ENCODE measurements at places on chromosomes 4 and X.
A peak's percentile ranks its signal among the peaks of the same experiment; 100 is the strongest.

GRCh38 chrX:12681047-12681446 is 110.2 kb upstream of the PRPS2 start:
- DNase-seq, result no peak

DNA sequence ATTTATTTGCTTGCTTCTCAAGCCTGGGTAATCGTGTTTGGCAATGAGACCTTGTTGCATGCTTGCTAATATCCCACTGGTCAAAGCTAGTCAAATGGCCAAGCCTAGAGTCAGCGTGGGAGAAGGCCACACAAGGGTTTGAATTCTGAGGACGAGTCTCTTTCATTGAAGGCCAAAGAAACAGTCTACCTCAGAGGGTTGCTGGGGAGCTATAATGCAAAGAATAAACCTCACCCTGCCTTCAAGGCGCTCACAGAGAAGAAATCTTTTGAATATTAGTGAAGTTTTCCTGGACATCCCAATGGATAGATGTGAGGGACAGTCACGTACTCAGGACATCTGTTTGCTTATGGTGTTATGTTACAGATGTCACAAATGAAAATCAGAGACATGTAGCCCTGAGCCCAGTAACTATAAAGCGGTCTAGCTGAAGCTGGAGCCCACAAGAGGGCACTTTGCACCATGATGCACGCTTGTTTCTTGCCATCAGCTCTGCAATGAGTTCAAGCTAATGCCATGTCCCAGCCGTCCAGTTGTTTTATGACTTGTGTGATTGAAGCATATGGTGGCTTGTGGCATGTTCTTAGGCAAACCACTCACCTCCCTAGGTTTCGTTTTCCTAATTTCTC is 1.1 kb upstream of the TLR3 start:
- DNase-seq, result peak; percentile 7

GRCh38 chr4:121789960-121790829 is 10.9 kb upstream of the EXOSC9 start:
- no peak for DNase-seq

DNA sequence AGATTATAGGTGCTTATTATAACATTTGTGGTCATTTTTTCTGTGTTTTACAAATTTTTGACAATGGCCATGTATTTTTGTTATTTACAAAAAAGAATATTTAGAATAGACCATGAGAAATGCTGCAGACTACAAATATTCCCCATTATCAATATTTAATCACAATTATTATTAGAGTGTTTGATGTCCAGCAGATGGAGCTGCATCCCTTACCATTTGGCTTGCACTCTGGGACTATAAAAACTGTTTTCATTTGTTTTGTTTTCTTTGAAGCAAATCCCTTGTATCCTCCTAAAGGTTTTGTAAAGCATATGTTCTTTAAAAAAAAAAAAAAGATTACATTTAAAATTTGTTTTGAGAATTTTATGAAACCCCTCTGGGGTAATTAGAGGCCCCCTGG is 85.6 kb upstream of the CXorf66 start:
- DNase-seq, result no peak

DNA sequence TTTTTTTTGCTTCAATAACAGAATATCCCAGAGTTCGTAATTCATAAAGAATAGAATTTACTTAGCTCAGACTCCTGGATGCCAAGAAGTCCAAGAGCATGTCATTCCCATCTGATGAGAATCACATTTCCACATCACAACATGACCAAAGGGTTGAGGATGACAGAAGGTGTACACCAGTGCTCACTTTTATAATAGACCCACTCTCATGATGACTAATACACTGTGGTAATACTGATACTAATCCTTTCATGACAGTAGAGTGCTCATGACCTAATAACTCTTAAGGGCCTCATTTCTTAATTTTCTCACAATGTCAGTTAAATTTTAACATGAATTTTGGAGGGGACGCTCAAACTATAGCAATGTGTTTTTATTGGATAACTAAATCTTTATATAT is 69.2 kb downstream of the ZNF732 start:
- DNase-seq, result no peak

- no peak for DNase-seq
Observed at GRCh38 chr4:54487491-54487890, 170.3 kb upstream of the KIT start.

- DNase-seq, result no peak
Observed at GRCh38 chr4:68569466-68570121, 6.5 kb downstream of the UGT2B17 start.

GRCh38 chr4:141473952-141474351 is 162.4 kb upstream of the IL15 start:
- DNase-seq, result no peak

GRCh38 chrX:26581091-26581490 is 365.1 kb downstream of the MAGEB5 start:
- no peak for DNase-seq

- DNase-seq, result no peak
Observed at GRCh38 chr4:180101348-180102083, 2141.7 kb upstream of the TENM3 start.

DNA sequence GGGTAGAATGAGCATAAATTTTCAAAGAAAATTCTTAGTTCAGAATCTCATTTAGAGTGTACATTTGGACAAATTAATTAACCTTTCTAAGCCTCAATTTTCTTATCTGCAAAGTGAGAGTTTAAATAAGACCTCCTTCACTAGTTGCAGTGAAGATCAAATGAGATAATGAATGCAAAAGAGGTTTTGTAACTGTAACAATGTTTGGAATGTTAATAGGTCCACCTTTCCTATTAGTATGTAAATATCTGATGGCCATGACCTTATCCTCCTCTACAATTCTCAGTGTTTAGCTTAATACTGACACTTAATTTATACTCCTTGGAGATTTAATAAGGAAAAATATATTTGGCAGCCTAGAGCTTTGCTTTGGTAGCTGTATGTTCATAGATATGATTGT is 138.8 kb downstream of the GABRG1 start:
- no peak for DNase-seq

GRCh38 chr4:48044298-48044697 is 27.7 kb downstream of the NIPAL1 start:
- DNase-seq, result no peak

- no peak for DNase-seq
Observed at GRCh38 chrX:148380650-148381561, 119.5 kb upstream of the AFF2 start.

GRCh38 chrX:370244-370962 is 16.3 kb downstream of the PPP2R3B start:
- no peak for DNase-seq

DNA sequence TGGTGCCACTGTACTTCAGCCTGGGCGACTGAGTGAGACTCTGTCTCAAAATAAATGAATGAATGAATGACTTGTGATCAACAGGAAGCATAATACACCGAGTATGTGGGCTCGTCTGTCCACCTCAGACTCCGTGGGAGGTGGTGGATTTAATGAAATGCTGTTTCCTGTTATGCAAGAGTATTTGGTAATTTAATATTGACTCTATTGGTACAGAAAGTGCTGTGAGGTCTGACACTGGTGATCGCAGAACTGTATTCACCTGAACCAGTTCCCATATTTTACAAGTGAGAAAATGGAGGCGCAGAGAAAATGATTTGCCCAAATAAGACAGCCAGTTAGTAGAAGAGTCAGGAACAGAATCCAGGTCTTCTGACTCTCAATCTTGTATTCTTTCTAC is 423.3 kb downstream of the RAPGEF2 start:
- DNase-seq, result no peak

DNA sequence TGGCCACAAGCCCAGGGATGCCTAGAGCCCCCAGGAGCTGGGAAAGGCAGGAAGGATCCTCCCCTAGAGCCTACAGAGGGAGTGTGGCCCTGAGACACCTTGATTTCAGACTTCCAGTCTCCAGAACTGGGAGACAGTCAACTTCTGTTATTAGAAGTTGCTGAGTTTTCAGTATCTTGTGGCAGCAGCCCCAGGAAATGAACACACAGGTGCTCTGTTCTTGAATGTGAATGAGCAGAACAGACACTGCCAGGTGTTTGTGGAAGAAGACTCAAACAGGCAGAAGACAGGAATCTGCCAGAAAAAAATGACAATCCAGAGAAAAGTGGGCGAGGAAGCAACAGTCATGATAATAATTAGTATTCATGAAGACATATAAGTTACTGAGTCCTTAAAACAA is 64.5 kb upstream of the STS start:
- DNase-seq, result no peak

DNA sequence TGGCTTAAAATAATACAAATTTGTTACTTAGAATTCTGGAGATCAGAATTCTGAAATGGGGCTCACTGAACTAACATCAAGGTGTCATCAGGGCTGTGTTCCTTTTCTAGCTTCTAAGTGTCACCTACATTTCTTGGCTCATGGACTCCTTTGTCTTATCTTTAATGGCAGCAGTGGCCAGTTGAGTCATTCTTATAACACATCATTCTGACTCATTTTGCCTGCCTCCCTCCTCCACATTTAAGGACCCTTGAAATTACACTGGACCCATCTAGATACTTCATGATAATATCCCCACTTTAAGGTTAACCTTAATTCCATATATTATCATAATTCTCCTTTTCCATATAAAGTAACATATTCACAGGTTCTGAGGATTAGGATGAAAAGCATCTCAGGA is 215.9 kb downstream of the GUCY2F start:
- DNase-seq, result no peak

DNA sequence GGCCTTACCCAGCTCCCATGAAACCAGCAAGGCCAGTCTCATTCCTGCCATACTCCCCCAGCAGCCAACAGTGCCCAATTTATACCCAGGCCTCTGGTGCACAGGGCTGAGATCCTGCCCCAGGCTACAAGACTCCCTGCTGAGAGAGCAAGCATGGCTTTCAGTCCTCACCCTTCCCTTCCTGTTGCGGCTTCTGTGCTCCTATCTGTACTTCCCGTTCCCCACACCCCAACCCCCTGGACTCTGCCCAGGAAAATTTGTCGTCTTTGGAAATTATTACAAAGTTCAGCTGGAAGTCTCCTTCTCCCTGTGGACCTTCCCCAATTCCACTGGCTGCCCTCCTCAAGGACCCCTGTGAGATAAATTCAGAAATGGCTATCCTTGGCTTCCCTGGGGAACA is 84.1 kb upstream of the GK2 start:
- DNase-seq, result no peak

GRCh38 chr4:127311371-127311770 is 321.4 kb upstream of the INTU start:
- DNase-seq, result no peak

GRCh38 chrX:101383679-101384205 is 2.2 kb downstream of the BTK start:
- DNase-seq, result no peak

- no peak for DNase-seq
Observed at GRCh38 chr4:98113012-98113411, 30.3 kb downstream of the STPG2 start.

Data from activated T-helper 1 cell treated with anti-CD3 and anti-CD28 coated beads, Interleukin-2, amount 50 U/mL, for 16 hours (primary cell).